ENCODE measurements at places on chromosomes 5 and 9.

DNA sequence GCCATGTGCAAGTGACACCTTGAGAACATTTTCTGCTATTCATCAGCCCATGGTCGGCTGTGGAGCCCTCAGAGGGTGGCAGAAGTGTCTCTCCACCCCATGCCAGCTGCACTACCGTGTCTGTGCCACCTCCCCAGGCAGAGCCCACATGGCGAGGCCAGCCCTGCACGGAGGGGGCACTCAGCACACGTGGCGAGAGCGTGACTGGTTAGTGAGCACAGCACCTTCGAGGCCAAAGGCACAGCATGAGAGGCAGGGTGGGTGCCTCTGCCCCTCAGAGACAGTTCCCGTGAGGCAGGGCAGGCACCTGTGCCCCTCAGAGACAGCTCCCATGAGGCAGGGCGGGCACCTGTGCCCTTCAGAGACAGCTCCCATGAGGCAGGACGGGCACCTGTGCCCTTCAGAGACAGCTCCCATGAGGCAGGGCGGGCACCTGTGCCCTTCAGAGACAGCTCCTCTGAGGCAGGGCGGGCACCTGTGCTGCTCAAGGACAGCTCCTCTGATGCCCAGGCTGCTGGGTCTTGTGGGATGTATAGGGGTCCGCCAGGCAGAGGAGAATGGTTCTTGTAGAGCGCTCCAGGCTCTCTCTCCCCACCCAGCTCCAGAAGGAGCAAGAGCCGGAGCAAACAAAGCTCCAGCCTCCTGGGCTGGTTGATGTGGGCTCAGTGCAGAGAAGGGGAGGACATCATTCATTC lies 179.8 kb upstream of the PPP1R26 start:
- DNase-seq, result no peak

DNA sequence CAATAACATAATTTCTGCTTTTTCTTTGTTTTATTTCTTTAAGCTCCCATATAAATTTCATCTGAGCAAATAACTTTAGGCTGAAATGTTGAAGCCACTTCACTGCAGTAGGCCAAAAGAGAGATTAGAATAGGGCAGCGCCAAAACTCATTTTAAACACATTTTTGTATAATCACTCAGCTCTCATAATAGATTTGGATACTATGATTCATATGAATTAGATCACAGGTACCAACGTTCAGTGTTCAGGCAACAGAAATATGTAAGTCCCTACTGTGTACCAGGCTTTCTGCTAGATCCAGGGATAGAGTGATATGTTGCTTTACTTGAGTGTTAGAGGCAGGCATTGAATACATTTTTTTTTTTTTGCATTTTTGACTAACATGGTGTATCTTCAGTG lies 370.5 kb downstream of the PTPRD start:
- no peak for DNase-seq

DNA sequence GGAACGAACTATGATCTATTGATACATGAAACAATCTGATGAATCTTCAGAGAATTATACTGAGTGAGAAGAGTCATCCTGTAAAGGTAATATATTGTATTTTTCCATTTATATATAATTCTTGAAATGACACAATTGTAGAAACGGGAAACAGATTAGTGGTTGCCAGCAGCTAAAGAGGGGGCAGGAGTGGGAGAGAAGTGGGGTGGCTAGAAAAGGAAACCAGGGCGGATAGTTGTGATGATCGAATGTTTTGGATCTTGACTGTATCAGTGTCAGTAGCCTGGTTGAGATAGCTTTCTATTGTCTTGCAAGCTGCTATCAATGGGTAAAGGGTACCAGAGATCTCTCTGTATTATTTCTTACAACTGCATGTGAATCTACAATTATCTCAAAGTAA lies 17.7 kb upstream of the RAPGEF1 start:
- no peak for DNase-seq

GRCh38 chr5:143657647-143658285 lies 154.2 kb upstream of the HMHB1 start:
- no peak for DNase-seq

- DNase-seq, result no peak
Observed at GRCh38 chr5:156528673-156529072, 201.7 kb downstream of the SGCD start.

GRCh38 chr9:132372177-132373095 lies 17.6 kb upstream of the SETX start:
- DNase-seq, result no peak

DNA sequence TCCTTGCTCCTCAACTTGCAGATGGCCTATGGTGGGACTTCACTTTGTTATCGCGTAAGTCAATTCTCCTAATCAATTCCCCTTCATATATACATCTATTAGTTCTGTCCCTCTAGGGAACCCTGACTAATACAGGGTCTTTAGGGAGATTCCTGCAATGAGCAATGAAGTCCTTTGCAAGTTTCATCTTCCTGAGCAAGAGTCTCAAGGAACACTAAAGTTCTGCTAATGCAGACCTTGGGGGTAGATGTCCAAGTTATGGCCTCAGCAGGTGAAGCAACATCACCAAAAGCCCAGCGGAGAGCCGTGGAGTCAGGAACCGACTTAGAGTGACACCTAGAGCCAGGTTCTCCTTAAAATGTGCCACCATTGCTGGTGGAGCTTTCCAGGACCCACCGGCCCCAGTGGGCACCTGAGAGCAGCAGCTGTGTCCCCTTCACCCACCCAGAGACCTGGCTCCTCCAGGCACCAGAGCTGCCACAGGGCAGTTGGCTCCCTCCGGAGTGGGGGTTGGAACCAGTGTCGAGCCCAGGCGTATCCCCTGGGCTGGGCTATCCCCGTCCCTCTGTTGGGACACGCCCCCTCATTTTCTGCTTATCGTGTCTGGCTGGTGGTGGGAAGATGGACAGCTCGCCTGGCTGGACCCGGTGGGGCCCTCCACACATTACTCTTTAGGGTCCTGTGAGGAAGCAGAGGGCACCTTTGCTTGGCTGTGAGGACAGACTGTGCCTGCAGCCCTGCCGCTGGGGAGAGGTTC lies 10.9 kb upstream of the FCN1 start:
- DNase-seq, result no peak

GRCh38 chr9:37036776-37037502 lies 2.9 kb upstream of the PAX5 start:
- DNase-seq, result no peak

DNA sequence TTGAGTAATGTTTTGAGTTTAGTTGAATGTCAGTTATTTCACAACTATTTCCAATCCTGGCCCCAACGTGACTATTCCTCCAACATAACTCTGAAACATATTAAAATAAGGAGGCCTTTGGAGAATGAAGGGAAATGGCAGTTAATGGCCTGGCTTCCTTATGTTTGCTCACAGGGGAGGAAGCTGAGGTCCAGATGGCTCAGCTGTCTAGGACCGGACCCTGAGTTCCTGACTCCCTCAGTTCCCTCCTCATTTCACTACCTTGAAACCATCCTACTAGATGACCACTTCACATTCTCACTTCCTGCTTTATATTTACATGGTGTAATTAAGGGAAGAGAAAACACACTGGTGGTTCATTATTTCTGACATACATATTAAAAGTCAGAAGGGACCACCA lies 6.6 kb downstream of the OTULINL start:
- DNase-seq, result no peak

DNA sequence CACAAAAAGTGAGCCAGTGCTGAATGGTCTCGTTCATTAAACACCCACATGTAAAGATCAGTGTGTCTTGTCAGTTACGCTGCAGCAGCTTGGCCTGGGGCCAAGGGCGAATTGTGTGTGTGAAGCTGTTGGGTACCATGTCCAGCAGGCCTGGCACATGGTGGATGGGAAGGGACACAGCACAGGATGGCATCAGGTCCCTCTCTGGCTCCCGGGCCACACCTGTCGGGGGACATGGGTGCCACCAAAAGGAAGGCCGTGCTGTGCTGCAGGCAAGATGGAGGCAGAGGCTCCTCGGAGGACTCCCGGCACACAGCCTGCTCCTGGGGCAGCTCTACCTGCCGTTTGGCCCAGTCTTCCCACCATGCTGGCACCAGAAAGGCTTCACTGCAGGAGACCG lies 32.0 kb downstream of the NKD2 start:
- no peak for DNase-seq

- no peak for DNase-seq
Observed at GRCh38 chr5:118952992-118953651, 35.2 kb downstream of the DTWD2 start.

DNA sequence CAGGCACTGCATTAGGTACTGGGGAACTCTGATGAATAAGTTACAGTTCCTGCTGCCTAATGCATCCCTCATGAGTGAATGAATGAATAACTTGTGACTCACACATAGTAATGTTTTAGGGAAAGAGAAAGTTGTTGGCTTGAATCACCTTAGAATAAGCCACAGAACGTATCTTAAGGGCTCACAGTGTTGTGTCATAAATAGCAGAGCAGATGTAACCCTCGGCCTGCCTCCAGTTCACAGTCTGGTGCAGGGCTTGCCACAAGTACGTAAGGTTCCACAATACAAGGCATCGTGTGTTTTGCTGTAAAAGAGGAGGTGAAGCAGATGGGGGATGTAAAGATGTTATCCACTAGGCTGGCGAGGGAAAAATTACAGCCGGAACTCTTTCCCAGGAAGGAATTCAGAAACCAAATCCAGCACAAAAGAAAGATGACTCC lies 218.7 kb downstream of the TRPM3 start:
- DNase-seq, result no peak

- no peak for DNase-seq
Observed at GRCh38 chr9:133890583-133890982, 101.5 kb downstream of the VAV2 start.

DNA sequence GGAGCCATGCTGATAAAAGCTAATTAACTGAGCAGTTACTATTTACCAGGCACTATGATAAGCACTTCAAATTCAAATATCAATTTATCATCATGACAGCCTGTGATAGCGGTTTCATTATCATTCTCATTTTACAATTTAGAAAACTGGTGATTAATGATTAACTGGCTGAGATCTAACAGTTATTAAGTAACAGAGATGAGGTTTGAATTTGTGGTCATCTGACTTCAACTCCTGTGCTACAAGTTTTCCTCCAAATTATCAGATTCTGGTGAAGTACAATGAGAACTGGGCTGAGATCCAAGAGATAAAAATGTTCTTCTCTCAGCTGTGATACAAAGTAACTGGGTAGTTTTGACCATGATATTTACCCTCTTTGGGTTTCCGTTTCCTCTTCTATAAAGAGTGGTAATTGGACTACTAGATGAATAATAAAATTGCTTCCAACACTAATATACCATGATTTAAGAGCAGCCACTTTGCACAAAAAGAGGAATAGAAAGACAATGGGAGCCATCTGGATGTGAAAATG lies 74.5 kb upstream of the CCNG1 start:
- no peak for DNase-seq

Data from stimulated activated CD4-positive, alpha-beta T cell treated with anti-CD3 and anti-CD28 coated beads, TNF-alpha, amount 100 ng/mL, for 48 hours (primary cell).